Uterus (tissue), 4 donors: ENCODE measurements at places on chromosomes 12 and 14. TPM values are rescaled to one million over a fixed set of nuclear protein-coding genes. Genes with fewer than 3 reads are reported as not detected.

DNA sequence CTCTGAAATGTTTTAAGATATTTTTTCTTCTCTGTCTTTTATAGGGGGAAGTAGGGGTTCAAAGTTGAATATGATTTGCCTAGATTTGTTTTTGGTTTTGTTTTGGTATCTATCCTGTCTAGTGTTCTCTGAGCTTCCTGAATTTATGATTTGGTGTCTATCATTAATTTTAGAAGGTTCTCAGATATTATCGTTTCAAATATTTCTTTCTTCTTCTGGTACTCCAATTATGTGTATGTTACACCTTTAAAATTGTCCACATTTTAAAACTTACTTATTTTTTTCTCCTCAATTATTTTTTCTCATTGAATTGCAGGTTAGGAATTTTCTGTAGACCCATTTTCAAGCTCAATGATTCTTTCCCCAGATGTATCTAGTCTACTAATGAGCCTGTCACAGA is 13.8 kb upstream of the DCN start:
- H3K27me3 ChIP-seq: no peaks in the 10 kb centered on the region
- H3K4me3 ChIP-seq: no peak overlapping the region
- no peak for DNase-seq
- H3K36me3 ChIP-seq: no peaks in the 10 kb centered on the region
- no peak overlapping the region for H3K27ac ChIP-seq
- no peaks in the 10 kb centered on the region for H3K4me1 ChIP-seq

The CAPZA3 gene
- total RNA-seq: not detected

The RHOF gene
- total RNA-seq: 5.1 TPM

The PPP4R3A gene
- 112 TPM for total RNA-seq

DNA sequence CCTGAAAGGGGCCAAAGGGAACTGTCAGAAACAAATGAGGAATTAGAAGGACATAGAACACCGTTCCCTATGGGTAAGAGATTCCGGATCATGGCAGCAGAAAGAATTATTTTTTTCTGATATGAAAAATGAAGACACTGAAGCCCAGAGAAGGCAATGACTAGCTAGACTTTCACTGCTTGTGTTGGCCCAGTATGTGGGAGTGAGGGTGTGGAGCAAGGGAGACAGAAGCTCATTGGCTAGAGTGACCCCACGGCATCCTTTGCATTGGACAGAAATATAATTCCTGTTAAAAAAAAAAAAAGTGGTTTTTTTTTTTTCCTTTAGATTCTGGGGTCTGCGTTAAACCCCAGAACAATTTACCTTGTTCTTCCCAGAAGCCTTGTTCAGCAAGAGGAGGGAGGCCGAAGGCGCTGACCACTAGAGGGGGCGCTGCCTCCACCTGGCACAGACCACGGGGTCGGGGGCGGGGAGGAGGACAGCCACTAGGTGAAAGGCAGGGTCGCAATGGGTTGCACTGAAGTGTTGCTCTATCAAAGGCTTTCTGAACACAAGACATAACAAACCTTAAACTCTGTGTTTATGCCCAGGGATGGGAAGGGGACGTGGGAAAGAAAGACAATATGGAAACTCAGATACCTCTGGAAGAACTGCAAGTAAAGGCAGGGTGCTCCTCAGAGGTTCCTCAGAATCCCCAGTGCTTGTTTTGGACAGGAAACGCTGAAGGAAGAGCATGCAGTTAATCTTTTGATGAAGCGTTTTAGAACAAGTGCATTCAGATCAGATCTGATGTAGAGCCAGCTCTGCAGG is 156.8 kb downstream of the KCNA5 start:
- peak; percentile 16 for DNase-seq
- H3K27ac ChIP-seq: no peak overlapping the region
- H3K27me3 ChIP-seq: no peaks in the 10 kb centered on the region
- no peak overlapping the region for H3K4me3 ChIP-seq

- DNase-seq: no peak
- no peaks in the 10 kb centered on the region for H3K36me3 ChIP-seq
- H3K27me3 ChIP-seq: no peaks in the 10 kb centered on the region
- H3K4me1 ChIP-seq: no peaks in the 10 kb centered on the region
- H3K27ac ChIP-seq: no peak overlapping the region
These were observed 19.6 kb downstream of the NOXRED1 start for GRCh38 chr14:77403768-77404167.

GRCh38 chr12:2693244-2693860 is 101.4 kb upstream of the FKBP4 start:
- no peak for DNase-seq
- H3K27ac ChIP-seq: no peak overlapping the region
- no peaks in the 10 kb centered on the region for H3K4me1 ChIP-seq
- no peaks in the 10 kb centered on the region for H3K27me3 ChIP-seq

DNA sequence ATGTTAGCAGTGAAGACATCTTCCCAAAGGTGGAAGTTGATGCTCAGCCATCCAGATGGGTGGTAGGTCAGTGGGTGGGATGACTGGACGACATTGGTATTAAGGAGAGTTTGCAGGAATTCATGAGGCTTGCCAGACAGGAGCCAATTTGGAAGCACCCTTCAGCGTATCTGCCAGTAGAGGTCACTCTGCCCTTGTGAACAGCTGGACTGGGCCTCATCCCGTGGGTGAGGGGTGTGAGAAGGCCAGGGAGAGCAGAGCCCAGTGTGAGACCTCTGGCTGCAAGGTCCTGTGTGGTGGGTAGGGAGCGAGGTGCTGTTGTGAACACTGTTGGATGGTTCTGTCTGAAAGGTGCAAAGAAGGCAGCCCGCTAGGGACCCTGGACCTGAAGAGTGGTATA is 37.7 kb downstream of the SLC5A8 start:
- H3K27ac ChIP-seq: no peak overlapping the region
- no peaks in the 10 kb centered on the region for H3K27me3 ChIP-seq
- no peak overlapping the region for H3K4me3 ChIP-seq
- H3K4me1 ChIP-seq: no peaks in the 10 kb centered on the region
- no peak for DNase-seq

DNA sequence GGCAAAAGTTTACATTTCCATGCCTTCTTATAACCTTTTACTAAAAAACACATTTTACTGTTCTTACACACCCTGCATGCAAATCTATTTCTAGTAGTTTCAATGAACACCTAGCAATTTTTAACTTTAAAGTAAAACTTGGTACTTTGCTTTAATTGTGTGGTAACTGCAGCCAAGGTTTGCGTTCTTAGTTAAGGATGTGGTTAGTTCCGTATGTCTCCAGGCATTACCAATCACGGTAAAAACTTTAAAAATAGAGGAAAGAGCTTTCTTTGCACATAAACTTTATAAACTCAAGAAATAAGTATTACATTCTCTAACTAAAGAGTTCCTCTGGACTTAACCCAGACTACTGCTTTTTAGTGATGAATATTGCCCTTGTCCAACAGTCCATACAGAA is 795.2 kb downstream of the SLC16A7 start:
- DNase-seq: no peak
- no peak overlapping the region for H3K27ac ChIP-seq
- no peaks in the 10 kb centered on the region for H3K4me1 ChIP-seq
- H3K4me3 ChIP-seq: no peak overlapping the region
- H3K36me3 ChIP-seq: no peaks in the 10 kb centered on the region

DNA sequence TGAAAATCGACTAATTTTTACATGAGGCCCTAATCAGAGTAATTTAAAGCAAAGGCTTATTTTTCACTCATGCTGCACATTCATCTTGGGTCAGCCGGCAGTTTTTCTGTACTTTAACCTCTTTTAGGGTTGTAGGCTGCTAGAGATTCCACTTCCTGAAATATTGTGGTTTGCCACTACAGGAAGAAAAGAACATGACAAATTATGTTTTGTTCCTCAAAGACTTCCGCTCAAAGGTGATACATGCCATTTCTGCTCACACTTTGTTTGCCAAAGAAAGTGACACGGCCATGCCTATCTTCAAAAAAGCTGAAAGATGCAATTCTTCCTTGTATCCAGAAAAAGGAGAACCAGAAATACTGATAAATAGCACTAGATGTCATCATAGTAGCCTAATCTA is 183.4 kb upstream of the PPFIA2 start:
- H3K27ac ChIP-seq: no peak overlapping the region
- H3K27me3 ChIP-seq: no peaks in the 10 kb centered on the region

The CRACR2A gene
- total RNA-seq: 33.6 TPM

The RTN1 gene
- 4.2 TPM for total RNA-seq

- no peaks in the 10 kb centered on the region for H3K4me1 ChIP-seq
- no peaks in the 10 kb centered on the region for H3K27me3 ChIP-seq
- no peak overlapping the region for H3K4me3 ChIP-seq
These were observed 61.3 kb downstream of the PHLDA1 start for GRCh38 chr12:75970310-75970709.

DNA sequence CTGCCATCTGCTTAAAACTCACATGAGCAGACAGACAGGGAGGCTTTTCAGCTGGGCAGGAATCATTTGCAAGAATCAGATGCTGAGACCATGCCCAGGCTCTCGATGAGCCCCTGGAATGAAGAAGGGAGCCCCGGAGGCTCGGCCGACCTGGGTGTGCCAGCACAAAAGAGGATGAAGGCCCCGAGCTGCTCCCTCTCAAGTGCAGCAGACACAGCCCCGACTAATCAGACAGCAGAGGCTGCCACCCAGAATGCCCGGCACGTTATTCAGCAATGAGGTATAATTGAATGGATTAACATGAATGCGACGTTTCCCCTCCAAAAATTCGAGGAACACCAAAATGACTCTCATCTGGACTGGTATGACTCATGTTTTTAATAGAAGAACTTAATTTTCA is 58.9 kb downstream of the BCL11B start:
- H3K27me3 ChIP-seq: no peaks in the 10 kb centered on the region
- H3K27ac ChIP-seq: no peak overlapping the region
- H3K36me3 ChIP-seq: no peaks in the 10 kb centered on the region
- H3K4me3 ChIP-seq: no peak overlapping the region
- no peak for DNase-seq
- H3K4me1 ChIP-seq: no peaks in the 10 kb centered on the region

The SLC5A8 gene
- total RNA-seq: not detected

DNA sequence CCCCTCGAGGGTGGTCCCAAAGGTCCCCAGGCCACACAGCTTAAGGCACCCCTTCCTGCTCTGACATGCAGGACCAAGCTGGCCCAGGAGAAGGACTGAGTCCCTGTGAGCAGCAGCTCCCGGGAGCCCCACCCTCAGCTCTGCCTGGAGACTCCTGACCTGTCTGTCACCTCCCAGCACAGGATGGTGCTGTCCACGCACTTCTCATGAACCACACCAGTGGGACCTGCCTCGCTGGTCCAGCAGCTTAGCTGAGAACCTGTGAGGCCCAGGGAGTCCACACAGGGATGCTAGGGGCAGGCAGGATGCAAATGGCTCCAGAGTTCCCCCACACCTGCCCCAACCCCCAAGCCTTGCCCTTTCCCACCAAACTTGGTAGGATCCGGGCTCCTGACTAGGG is 27.7 kb downstream of the CCDC85C start:
- H3K4me1 ChIP-seq: peaks cover 65% of the 10 kb centered on the region
- no peak for DNase-seq
- no peaks in the 10 kb centered on the region for H3K27me3 ChIP-seq
- no peak overlapping the region for H3K4me3 ChIP-seq

GRCh38 chr14:51248016-51248987 is 8.3 kb downstream of the TMX1 start:
- H3K27ac ChIP-seq: no peak overlapping the region
- H3K4me3 ChIP-seq: no peak overlapping the region
- no peaks in the 10 kb centered on the region for H3K36me3 ChIP-seq
- DNase-seq: no peak

The B4GALNT1 gene
- 2.9 TPM for total RNA-seq

GRCh38 chr12:68237078-68237477 is 11.5 kb upstream of the IL26 start:
- H3K27me3 ChIP-seq: no peaks in the 10 kb centered on the region
- H3K27ac ChIP-seq: peak overlapping the region; percentile 49
- DNase-seq: no peak
- no peaks in the 10 kb centered on the region for H3K36me3 ChIP-seq
- H3K4me3 ChIP-seq: peak overlapping the region; percentile 13
- peaks cover 5% of the 10 kb centered on the region for H3K4me1 ChIP-seq

GRCh38 chr12:46377678-46378077 is 5.1 kb upstream of the SLC38A2 start:
- H3K36me3 ChIP-seq: no peaks in the 10 kb centered on the region
- no peak overlapping the region for H3K27ac ChIP-seq
- no peak for DNase-seq
- no peaks in the 10 kb centered on the region for H3K27me3 ChIP-seq
- H3K4me1 ChIP-seq: peaks cover 3% of the 10 kb centered on the region
- no peak overlapping the region for H3K4me3 ChIP-seq

The SRRM4 gene
- total RNA-seq: under 0.01 TPM

DNA sequence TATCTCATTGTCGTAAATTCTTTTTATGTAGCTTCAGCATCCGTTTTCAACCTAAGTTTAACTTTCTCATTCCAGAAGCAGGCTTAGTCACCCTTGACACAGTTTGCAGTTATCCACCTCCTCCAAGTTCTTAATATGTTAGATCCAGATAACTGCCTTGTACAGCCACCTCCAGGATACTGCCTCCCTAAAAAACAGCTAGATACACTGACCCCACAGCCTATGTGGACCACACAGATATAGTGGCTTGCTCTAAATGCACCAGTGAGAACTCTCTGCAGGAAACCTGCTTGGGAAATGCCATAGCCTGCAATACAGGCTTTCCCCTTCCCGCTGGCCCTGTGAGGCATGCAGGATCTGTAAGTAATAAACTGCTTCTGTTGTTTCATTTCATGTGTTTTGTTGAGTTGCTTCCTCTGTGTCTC is 11.1 kb upstream of the RTL1 start:
- no peak overlapping the region for H3K27ac ChIP-seq
- H3K36me3 ChIP-seq: no peaks in the 10 kb centered on the region
- H3K27me3 ChIP-seq: no peaks in the 10 kb centered on the region
- H3K4me1 ChIP-seq: no peaks in the 10 kb centered on the region

The CABP1 gene
- 2.1 TPM for total RNA-seq

The TCTN2 gene
- total RNA-seq: 22.5 TPM

- H3K4me3 ChIP-seq: peak overlapping the region; percentile 21
- H3K27me3 ChIP-seq: no peaks in the 10 kb centered on the region
- peak overlapping the region; percentile 88 for H3K27ac ChIP-seq
- DNase-seq: peak; percentile 37
- H3K36me3 ChIP-seq: no peaks in the 10 kb centered on the region
- no peaks in the 10 kb centered on the region for H3K4me1 ChIP-seq
These were observed 8.0 kb downstream of the IL22 start for GRCh38 chr12:68245180-68246021.

The ASPG gene
- 16.2 TPM for total RNA-seq

The RBP5 gene
- 26.5 TPM for total RNA-seq

The PZP gene
- not detected for total RNA-seq

GRCh38 chr12:49415521-49415970 is 48.3 kb downstream of the SPATS2 start:
- no peak for DNase-seq
- no peaks in the 10 kb centered on the region for H3K27me3 ChIP-seq
- H3K36me3 ChIP-seq: no peaks in the 10 kb centered on the region
- no peak overlapping the region for H3K4me3 ChIP-seq

GRCh38 chr12:108611884-108612415 is 14.1 kb upstream of the TMEM119 start:
- no peak overlapping the region for H3K4me3 ChIP-seq
- no peak for DNase-seq
- no peaks in the 10 kb centered on the region for H3K36me3 ChIP-seq
- no peak overlapping the region for H3K27ac ChIP-seq

- no peaks in the 10 kb centered on the region for H3K36me3 ChIP-seq
- no peaks in the 10 kb centered on the region for H3K4me1 ChIP-seq
- no peak overlapping the region for H3K4me3 ChIP-seq
- no peak for DNase-seq
- no peaks in the 10 kb centered on the region for H3K27me3 ChIP-seq
- no peak overlapping the region for H3K27ac ChIP-seq
These were observed 191.3 kb downstream of the SYT10 start for GRCh38 chr12:33248364-33248763.

- no peak for DNase-seq
- no peak overlapping the region for H3K27ac ChIP-seq
- no peak overlapping the region for H3K4me3 ChIP-seq
- no peaks in the 10 kb centered on the region for H3K27me3 ChIP-seq
- H3K4me1 ChIP-seq: no peaks in the 10 kb centered on the region
- H3K36me3 ChIP-seq: no peaks in the 10 kb centered on the region
These were observed 71.5 kb downstream of the WDR20 start for GRCh38 chr14:102211240-102211639.
